ENCODE measurements at places on chromosomes 13 and 19. TPM values are rescaled to one million over a fixed set of nuclear protein-coding genes. Genes with fewer than 3 reads are reported as not detected.

SERTM1 gene
- total RNA-seq: not detected

- no peak for DNase-seq
- H3K27ac ChIP-seq: no peak overlapping the region
- peaks cover 7% of the 10 kb centered on the region for H3K27me3 ChIP-seq
- no peak overlapping the region for H3K4me3 ChIP-seq
- H3K4me1 ChIP-seq: no peaks in the 10 kb centered on the region
- H3K36me3 ChIP-seq: no peaks in the 10 kb centered on the region
Measured at GRCh38 chr13:112014857-112015256, 52.1 kb upstream of the SOX1 start.

- peaks cover 7% of the 10 kb centered on the region for H3K27me3 ChIP-seq
- no peak overlapping the region for H3K4me3 ChIP-seq
- no peak overlapping the region for H3K27ac ChIP-seq
Measured at GRCh38 chr13:29507356-29507755, 88.1 kb downstream of the SLC7A1 start.

ZMYM2 gene
- total RNA-seq: 54.2 TPM

CAB39L gene
- 4.8 TPM for total RNA-seq

- no peak overlapping the region for H3K27ac ChIP-seq
- no peaks in the 10 kb centered on the region for H3K27me3 ChIP-seq
- peaks cover 29% of the 10 kb centered on the region for H3K36me3 ChIP-seq
- H3K4me1 ChIP-seq: peaks cover 9% of the 10 kb centered on the region
- no peak overlapping the region for H3K4me3 ChIP-seq
Measured at GRCh38 chr13:41678249-41678648, 220.9 kb downstream of the RGCC start.

EDDM13 gene
- total RNA-seq: 0.76 TPM

All from activated CD4-positive, alpha-beta T cell treated with anti-CD3 and anti-CD28 coated beads for 36 hours (primary cell).